RPMI8226 (cell line): ENCODE measurements at places on chromosomes 2 and 18.

- no peak for DNase-seq
Observed at GRCh38 chr2:54988612-54989011, 61.6 kb downstream of the RTN4 start.

GRCh38 chr18:49767111-49768050 is 46.0 kb downstream of the ACAA2 start:
- no peak for DNase-seq

DNA sequence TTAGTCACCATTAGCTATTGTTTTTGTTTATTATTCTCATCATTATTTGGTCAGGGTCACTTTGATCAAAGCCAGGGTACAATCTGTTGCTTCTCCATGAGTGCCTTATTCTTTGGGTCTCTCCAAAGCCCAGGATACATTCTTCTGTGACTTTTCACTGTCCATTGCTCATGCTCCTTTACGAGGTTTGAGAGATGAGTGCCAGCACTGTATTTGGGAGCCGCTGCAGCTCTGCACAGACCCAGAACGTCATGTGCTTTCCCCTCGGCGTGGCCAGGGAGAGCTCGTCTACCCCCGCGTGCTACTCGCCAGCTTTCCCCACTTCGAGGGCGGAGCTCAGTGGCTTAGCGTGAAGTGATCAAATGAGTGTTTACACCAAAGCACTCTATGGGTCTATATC is 123.7 kb downstream of the COL6A3 start:
- DNase-seq: no peak

DNA sequence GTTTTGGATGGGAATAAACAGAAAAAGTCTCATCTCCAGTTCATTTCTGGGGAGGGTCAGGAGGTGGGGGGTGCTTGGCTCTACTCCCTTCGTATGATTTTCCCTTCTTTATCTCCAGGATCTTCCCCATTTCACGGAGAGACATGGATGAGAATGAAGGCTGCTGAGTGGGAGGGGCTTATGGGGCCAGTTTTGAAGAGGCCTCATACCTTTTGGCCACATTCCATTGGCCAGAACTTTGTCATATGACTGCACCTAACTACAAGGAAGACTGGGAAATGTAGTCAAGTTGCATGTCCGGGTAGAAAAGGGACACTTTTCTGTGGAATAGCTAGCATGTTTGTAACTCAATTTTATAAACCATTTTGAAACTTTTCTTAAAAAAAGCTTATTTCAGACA is 117.6 kb downstream of the NEDD4L start:
- peak; percentile 34 for DNase-seq

DNA sequence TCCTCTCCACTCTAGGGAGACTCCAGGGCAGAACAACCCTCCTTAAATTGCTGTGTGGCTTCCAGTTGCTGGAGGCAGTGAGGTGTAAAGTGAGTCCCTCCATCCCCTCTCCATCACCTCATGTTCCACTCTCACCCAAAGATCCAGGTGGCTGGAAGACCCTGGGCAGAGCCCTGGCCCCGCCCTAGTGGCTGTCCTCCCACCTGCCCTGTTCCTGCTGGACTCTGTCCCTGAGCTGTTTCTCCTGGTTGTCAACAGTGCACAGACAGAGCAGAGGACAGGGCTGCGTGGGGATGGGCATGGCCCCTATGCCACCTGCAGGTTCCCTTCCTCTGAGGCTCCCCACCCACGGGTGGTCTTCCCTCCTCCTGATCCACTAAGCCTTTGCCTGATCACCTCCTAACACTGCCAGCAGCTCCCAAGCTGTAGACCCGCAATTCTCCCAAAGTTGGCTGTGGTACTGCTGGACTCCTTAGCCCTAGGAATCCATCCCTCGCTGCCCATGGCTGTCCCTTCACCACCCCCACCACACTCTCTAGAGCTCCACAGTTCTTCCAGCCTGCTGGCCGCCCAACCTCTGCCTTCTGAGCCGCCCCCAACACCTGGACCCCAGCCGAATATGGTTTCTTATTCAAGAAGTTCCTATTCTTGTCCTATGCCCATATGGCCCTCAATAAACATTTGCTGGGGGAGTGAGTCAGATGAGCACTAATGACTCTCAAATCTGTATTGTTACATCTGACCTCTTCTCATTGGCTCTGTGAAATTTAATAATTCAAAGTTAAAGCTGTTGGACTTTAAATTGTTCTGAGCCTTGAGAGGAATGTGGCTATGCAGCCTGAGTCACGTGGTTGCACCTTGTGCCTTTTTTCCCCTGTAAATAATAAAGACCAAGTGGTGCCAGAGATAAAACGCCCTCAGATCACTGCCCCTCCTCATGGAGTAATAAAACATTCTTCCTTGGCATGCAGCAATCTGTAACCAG is 260.0 kb upstream of the HS6ST1 start:
- no peak for DNase-seq

DNA sequence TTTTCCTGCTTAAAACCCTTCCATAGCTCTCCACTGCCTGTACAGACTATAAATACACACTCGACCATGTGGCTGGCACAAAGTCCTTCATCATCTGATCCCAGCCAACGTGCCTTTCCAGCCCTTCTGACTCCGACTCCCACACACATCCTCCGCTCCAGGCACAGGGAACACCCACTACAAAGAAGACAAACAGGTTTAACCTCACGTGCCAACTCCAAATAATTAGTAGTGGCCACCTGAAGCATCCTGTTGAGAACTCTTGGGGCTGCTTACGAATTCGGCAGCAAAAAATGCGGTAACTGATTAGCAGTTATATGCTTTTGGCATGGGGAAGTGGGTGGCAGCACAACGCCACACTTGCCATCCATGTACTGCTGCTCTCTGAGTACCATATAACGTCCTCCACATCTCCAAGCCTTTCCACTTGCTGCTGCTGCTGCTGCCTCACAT is 12.1 kb downstream of the SPIRE1 start:
- no peak for DNase-seq

GRCh38 chr2:6780765-6781274 is 84.9 kb downstream of the CMPK2 start:
- DNase-seq: peak; percentile 85

DNA sequence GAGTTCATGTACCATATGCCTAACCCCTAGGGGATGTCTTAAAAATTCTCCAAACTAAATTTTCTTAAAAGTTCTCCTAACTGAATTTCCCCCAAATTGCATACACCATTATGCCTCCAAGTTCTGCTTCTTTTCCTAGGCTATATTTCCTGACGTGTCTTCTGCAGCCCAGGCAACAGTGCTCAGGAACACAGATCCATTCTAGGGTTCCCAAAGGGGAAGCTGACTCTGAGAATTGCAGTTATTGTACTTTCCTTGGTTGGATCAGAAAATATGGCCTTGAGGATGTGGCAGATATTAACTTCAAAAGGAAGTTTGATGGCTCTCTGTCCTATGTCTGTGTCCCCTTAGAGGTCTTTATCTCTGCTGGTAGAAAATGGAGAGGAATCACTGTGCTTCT is 124.3 kb downstream of the TMEM17 start:
- DNase-seq: no peak

DNA sequence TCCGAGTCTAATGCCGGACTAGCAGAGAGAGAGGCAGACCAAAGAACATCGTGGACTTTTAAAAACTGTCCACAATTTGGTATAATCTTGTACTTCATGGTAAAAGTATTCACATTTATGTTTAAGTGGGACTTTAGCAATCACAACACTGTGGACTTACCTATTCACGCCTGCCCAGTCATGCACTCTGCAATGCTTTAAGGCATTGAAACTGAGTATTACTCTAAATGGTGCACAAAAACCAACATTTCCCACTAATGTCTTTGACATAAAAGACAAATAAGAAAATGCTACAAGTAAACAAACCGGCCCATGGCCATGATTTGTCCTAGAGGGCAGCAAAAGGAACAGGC is 91.3 kb downstream of the ACVR1 start:
- DNase-seq: no peak

GRCh38 chr18:42025974-42026625 is 71.1 kb downstream of the PIK3C3 start:
- no peak for DNase-seq

GRCh38 chr2:232926431-232926939 is 56.4 kb downstream of the SNORC start:
- DNase-seq: no peak

- no peak for DNase-seq
Observed at GRCh38 chr2:23669413-23670244, 257.3 kb downstream of the ATAD2B start.

GRCh38 chr2:38039121-38039910 is 36.6 kb downstream of the CYP1B1 start:
- DNase-seq: no peak

- no peak for DNase-seq
Observed at GRCh38 chr2:217905896-217906295, 96.9 kb downstream of the TNS1 start.

GRCh38 chr2:68845043-68845442 is 26.2 kb downstream of the BMP10 start:
- no peak for DNase-seq

DNA sequence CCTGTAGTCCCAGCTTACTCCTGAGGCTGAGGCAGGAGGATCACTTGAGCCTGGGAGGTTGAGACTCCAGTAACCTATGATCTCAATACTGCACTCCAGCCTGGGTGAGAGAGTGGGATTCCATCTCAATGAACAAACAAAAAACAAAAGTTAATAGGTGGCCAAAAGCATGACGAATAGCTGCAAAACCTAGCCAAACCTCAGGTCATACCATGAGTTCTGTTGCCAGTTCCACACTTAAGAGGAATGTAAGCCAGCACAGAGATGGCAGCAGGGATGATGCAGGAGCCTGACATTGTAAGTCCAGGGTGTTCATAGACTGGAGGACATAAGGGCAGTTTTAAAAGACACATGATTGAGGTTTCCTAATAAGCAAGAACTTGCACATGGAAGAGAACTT is 55.3 kb upstream of the RMDN2 start:
- no peak for DNase-seq

DNA sequence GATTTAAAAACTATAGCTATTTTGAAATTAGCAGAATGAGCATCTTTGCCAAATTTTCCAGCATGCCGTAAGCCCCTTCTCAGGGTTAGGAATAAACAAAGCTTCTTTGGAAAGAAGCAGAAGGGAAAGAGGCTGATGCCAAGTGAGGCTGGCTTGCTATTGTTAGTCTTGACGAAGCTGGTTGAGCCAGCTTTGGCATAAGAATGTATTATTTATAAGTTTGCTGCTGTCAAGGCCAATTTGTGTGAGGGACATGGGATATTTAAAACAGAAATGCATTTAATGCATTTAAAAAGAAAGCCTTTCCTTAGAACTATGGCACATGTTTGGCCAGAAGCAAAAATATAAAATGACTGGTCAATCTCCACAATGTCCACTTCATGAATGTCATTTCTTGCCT is 52.5 kb upstream of the TTN start:
- no peak for DNase-seq

- DNase-seq: no peak
Observed at GRCh38 chr2:241258505-241259280, 56.8 kb downstream of the HDLBP start.

DNA sequence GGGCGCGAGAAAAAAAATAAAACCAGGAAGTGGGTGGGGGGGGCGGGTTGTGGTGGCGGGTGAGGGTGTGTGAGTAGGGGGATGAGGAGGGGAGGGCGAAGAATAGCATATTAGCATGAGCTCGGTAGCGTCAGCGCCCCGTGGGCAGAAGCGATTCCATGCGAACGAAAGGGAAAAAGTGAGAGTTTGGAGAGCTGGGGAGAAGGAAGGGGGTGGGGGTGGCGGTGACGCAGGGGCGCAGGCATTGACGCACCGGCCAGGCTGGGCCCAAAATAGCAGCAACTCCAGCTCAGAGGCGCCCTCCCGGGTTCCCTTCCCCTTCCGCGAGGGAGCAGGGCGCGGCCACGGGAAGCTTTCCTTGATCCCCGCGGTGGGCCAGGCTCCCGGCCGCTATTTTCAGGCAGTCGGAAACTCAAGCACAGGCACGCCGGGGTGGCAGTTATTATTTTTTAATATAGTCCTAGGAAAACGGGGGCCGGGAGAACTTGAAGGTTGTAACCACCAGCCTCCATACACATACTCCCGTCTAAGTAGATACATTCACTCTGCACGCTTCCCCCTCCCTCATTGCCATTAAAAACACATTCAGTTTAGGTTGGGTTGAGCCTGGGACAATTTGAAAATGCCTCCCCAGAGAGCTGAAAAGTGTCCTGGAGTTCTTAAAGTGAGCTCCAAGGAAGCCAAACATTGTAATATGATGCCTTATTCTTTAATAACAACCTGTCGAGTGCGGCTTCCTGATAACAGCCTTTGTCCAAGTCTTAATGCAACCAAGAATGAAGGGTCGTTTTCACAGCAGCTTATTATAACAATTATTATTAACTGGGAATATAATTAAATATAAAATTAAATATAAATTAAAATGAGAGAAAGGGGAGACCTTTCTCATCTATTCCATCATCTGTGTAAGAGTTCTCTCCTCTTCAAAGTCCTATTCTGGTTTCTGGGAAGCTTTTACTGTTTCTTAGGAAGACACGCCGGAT is 2.3 kb upstream of the NR4A2 start:
- peak; percentile 72 for DNase-seq

- peak; percentile 81 for DNase-seq
Observed at GRCh38 chr18:12246849-12247808, 7.0 kb upstream of the CIDEA start.

- peak; percentile 8 for DNase-seq
Observed at GRCh38 chr2:145157741-145158591, 638.0 kb upstream of the ZEB2 start.

DNA sequence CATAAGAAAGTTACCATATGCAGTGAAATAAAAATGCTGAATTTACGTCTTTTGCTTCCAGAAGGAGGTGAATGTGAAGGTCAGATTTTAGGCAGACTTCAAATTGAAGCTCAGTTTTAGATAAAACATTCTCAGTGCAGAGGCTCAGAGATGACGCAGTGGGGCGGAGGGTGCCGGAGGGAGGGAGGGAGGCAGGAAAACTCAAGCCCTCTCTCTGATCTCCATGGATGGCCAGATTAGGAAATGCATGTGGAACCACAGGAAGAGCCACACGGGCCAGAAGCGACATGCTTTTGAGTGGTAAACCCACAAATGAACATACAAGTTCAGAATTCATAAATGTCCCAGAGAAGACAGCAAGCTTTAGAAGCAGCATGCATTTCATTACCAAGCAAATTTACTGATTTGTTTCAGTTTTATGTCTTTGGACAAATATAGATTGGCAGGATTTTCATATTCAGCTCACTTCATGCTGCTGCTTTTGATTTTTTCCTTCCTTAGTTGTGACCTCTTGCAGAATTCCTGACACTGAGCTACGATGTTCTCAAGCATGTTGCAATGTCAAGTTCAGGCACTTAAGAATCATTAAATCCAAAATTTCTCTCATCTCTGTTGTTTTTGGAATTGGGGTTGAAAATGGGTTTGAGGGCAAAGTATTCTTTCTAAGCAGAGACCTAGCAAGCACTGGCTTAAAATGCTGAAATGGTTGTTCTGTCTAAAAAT is 29.7 kb upstream of the APCDD1 start:
- DNase-seq: peak; percentile 44

- no peak for DNase-seq
Observed at GRCh38 chr18:35390951-35391700, 14.0 kb upstream of the ZNF396 start.

GRCh38 chr2:223097888-223098383 is 45.9 kb downstream of the KCNE4 start:
- no peak for DNase-seq

GRCh38 chr2:191217580-191217979 is 27.6 kb upstream of the MYO1B start:
- DNase-seq: no peak
